COR-L47 (cell line): ENCODE measurements at places on chromosomes 6 and 20.

DNA sequence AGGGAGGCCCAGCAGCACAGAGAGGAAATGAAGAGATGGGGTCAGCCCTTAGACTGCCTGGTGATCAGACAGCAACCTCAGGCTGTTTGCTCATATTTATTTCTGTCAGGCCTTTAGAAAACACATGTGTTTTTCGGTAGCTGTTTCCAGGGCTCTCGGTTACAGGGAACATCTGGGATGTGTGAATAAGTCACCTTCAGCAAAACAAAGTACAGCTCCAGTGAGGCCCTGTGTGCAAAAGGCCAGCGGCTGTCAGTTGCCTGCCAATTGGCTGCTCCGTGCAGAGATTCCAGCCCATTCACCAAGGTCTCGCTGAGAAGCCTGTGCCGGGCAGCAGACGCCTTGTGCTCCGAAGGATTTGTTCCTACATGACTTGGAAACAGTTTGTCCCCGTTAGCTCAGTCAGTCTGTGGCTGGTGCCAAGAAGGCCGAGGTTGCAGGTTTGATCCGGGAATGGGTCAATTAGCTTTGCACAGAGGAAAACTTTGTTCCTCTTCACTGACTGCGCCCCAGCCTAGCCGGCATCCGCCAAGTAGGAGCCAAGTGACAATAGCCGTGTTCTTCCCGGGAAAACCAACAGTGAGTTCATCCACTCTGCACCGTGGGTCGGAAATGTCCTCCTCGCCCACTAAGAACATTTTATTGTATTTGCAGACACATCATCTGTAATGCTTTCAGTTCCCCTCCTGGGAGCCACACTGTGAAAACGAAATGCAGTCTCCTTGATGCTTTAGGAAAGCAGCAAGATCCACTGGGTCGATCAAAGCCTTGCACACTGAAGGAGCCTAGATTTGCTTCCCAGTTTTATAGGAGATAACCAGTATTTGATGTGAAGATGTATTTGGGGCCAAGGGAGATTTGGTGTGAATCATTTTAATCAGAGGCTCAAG lies 315.4 kb upstream of the CDYL start:
- DNase-seq: no peak

- DNase-seq: no peak
Observed at GRCh38 chr20:14757728-14758127, 420.3 kb upstream of the FLRT3 start.

GRCh38 chr6:105691971-105692370 lies 289.1 kb upstream of the PREP start:
- no peak for DNase-seq

- DNase-seq: no peak
Observed at GRCh38 chr6:87706187-87706966, 4.3 kb upstream of the AKIRIN2 start.

GRCh38 chr6:17018425-17018824 lies 83.4 kb upstream of the STMND1 start:
- no peak for DNase-seq

- no peak for DNase-seq
Observed at GRCh38 chr20:38075161-38075998, 41.8 kb downstream of the RPRD1B start.

DNA sequence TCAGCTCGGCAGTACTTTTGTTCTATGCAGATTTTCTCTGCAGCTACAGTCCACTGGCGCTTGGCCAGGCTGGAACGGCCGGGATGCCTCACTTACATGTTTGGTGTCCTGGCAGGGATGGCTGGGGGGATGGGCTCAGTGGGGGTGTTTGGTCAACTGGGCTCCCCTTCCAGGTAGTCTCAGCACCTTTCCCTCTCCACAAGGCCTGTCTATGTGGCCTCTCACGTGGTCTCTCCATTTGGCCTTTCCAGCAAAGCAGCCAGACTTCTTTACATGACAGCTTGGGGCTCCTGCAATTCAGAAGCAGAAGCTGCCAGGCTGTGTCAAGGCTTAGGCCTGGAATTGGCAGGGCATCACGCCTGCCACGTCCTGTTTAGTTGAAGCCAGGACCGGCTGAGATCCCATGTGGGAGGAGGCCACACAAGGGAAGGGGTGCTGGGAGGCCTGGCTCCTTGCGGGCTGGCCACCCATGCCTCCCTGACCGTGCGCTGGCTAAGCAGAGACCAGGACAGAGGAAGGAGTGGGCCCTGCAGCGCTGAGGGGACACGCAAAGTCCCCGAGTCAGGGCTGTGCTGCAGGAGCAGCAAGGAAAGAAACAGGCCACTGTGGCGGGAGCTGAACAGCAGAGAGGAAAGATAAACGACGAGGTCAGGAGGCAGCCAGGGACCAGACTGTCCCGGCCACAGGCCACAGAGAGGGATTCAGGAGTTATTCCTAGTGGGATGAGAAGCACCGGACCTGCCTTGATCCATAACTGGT lies 38.9 kb downstream of the MGME1 start:
- DNase-seq: no peak

DNA sequence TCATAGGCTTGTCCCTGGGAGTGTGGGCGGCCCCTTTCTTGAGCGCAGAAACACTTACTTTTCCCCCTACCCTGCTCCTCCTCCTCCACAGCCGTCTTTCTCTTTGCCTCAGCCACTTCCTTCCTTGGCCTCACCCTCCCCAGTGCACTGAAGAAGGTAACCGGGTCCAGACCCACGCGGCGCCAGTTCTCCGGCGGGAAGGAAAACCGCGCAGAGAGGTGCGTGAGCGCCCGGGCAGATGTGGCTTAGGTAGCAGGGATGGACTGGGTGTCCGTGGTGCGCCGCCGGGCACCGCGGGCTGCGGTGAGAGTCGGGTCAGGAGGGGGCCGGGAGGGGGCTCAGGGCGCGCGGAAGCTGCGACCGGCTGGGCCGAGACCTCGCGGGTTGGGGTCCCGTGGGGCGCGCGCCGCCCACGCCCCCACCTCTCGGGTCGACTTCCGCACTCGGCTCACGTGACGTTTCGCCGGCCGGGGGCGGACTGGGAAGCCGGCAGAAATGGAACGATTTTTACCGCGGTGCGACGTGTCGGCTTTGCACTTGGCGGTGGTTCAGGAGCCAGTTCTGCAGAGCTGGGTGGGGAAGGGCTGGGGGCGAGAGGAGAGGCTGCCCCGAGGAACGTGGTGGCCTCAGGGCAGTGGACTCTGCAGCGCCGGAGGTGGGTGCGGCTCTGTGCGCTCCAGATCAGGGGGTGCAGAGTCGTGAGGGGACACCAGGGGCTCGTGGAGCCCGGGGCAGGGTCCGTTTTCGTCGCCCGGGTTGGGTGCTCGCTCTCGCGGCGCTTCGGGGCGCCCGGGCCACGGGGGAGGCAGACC lies at the start of gene ABRACL:
Gene ABRACL (plus strand): TSS at position 88 of the 812 bp plus-strand sequence. CDS start 5,416 bp downstream, outside the sequence.
- DNase-seq: peak; percentile 8

DNA sequence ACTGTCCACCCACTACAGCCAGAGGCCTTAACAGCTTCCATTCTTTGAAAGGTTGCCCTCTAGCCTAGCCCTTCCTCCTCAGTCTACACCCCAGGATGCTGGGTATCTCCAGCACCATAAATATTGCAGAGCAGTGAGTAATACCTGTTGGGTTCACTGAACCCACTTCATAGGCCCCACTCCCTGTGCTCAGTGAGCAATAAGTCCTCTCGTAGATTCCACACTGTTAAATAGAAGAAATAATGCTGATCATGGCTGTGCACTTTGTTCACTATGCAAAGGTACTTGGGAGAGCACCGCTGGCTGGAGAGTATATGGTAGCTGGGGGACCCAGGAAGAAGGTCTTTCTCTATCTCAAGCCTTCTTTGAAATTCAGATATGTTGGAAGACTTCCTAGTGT lies 87.3 kb downstream of the RSPH3 start:
- DNase-seq: no peak

DNA sequence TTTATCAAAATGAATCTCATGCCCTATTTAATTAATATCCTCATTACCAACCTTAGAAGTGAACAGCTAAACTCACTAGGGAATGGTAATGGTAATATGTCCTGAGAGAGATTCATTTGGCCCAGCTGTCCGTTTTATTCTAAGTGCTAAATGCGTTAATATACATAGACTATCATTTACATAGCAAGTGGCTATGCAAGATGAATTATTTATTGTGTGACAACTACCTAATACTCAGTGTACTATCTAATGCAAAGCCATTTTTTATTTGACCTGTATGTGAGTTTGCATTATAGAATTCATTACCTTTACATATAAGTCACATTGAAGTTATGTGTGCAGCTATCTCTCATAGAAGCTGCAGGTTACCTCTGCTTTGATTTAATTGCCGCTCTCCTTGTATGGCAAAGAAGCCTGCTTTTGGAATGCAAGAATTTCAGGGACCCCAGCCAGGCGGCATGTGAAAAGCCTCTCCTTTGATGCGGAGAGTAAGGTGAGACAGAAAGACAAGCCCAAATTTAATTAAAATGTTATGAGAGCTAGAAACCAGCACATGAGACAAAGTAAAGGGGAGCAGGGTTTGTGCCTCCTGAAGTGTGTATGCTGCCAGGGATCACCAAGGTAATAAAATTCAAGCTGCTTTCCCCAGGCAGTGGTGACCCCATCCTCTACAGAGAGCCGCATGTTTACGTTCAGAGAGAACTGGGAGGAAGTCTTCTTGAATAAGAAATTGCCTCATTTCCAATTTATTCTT lies 693.0 kb upstream of the MAP3K7 start:
- DNase-seq: no peak

DNA sequence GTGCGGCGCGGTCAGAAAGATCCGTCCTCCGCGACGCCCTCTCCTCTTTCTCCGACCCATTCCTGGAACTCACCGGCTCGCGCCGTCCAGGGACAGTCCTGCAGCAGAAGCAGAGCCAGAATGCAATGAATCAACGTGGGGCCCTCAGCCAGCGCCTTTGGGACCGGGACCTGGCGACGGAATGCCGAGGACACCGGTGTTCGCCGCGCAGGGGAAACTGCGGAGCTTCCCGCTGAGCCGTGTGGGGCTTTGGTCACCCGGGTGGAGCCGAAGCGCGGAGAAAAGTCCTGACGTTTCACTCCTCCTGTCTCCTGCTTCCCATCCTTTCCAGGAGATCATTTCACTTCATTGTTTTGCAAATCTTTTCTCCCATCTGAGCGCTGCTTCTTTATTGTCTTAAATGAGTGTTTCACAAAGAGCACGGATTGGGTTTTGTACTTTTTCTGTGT lies 26.5 kb downstream of the ULBP1 start:
- DNase-seq: no peak

DNA sequence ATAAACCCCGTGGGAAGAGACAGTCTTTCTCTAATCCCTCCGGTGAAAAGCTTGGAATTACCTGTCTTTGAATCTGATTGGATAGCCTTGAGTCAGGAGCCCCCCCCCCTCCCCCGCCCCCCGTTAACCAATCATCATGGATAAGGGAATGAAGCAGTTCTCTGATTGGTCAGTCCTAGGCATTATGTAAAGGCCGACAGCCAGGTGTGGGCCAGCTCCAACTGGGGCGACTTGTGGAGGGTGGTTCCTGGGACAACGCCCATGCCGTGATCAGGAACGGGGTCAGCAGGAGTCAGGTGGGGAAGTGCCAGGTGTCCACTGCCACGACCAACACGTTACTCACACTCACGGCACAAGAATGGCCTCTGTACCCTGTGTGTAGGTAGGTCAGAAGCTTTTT lies 406.8 kb upstream of the SULF2 start:
- DNase-seq: no peak

GRCh38 chr20:25459916-25460535 lies 52.6 kb downstream of the GINS1 start:
- no peak for DNase-seq

DNA sequence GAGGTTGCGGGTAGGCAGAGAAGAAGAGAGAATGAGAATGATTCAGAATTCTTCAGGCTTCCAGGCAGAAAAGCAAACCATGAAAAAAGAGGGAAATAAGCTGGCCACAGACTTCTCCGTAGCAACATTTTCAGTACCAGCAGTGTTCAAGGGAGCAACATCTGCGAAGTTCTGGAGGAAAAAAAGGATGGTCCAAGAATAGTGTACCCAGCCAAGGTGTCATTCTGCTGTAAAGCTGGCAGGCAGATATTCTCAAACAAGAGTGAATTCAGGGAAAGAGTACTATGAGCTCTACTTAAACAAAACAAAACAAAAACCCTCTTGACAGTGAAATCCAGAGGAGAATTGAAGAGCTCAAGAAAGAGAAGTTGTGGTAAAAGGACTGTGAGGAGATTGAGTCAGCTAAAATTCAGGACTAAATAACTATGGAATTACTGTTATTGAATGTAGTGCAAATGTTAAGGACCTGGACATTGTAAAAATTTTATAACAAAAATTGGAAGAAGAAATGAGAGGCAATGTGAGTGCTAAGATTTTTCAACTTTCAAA lies 86.5 kb downstream of the ATRN start:
- no peak for DNase-seq

GRCh38 chr20:57514273-57514751 lies 10.6 kb downstream of the CTCFL start:
- peak; percentile 37 for DNase-seq

DNA sequence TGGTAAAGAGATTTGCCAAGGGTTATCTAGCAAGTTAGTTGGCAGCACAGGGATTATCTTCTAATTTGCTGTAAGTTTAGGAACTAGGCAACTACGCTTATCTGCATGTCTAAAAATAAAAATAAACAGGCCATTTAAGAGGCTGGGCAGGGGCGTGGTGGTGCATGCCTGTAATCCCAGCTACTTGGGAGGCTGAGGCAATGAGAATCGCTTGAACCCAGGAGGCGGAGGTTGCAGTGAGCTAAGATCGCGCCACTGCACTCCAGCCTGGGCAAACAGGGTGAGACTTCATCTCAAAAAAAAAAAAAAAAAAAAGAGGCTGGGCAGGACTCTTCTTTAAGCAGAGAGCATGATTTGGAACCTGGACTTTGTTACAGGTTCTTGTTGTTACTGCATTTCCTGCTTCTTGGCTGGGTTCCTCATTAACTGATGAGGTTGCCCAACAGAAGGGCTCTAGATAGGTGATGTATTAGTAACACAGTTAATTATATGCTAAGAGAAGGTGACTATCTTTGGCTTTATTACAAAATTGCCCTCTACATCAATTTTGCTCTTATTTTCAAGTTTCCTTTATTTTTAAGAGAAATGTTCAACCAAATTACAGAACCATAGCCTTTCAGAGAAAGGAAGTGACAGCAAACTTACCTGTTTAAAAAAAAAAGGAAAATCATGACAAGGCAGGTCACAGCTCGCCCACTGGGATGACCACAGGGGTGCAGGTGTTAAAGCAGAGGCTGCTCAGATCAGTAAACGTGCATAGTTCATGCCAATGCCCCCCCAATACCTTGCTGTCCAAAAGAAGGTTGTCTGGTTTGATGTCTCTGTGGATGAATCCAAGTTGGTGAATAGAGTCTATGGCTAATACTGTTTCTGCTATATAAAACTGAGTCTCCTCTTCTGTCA lies 32.5 kb downstream of the STK38 start:
- DNase-seq: no peak

DNA sequence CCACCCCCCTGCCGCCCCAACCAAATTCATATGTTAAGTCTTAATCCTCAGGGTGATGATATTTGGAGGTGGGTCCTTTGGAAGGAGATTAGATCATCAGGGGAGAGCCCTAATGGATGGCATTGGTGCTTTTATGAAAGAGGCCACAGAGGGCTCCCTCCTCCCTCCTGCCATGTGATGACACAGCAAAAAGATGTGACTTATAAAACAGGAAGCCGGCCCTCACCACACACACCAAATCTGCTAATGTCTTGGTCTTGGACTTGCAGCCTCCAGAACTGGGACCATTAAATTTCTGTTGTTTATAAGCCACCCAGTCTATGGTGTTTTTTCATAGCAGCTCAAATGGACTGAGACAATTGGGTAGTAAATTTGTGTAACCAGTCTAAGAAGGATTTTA lies 176.3 kb downstream of the ADGRG6 start:
- DNase-seq: no peak
